Femur (tissue), 1 donor: ENCODE measurements at places on chromosomes 7 and 10.
A peak's percentile ranks its signal among the peaks of the same experiment; 100 is the strongest.

DNA sequence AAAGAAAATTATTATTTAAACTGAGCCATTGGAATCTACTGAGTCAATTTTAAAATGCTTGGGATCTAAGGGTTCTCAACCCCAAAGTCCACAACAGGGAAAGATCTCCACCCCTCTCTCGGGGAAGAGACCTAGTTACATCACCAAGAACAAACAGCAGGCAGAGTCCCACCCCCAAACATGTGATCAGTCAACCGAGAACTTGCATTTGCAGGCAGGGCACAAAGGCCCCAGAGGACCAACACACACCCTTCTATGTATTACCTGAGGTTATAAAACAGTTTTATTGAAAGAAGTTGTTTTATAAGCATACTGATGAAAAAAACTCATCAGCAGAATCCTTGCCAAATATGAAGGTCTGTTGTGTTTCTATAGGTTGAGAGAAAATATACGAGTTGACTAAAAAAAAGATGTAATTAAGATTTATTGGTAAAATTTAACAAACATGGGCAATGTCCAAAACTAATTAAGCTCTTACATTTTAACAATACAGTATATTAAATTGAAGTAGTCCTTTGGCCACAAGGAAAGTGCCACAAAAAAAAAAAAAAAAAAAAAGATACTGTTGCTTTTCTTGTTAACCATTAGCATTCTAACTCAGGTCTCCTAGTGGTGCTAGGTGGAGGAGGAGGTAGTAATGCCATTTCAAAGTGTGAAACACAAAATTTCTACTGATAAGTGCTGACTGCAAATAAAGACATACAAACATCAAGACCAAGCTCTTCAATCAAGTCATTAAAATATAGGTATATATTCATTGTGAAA lies 975 bp upstream of the USP54 start:
- DNase-seq = peak; percentile 28

DNA sequence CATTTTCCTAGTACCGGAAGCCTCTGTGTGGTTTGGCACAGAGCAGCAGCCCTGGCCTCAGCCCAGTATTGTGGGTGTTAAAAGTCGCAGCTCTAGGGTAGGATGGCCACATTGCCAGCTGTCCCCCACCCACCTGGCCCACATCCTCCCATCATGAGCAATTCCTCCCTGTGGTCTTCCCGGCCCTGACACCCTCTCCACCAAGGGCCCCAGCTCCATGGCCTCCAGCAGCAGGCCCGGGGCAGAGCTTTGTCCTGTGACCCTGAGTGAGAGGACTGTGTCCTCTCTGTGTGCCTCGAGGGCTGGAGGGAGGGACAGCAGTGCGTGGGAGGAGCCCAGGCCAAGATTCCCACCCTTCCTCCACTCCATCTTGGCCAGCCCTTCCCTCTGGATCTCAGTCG lies 93.7 kb downstream of the MYL10 start:
- peak; percentile 53 for DNase-seq

- DNase-seq = no peak
Measured at GRCh38 chr7:108054537-108054936, 51.6 kb upstream of the LAMB1 start.

DNA sequence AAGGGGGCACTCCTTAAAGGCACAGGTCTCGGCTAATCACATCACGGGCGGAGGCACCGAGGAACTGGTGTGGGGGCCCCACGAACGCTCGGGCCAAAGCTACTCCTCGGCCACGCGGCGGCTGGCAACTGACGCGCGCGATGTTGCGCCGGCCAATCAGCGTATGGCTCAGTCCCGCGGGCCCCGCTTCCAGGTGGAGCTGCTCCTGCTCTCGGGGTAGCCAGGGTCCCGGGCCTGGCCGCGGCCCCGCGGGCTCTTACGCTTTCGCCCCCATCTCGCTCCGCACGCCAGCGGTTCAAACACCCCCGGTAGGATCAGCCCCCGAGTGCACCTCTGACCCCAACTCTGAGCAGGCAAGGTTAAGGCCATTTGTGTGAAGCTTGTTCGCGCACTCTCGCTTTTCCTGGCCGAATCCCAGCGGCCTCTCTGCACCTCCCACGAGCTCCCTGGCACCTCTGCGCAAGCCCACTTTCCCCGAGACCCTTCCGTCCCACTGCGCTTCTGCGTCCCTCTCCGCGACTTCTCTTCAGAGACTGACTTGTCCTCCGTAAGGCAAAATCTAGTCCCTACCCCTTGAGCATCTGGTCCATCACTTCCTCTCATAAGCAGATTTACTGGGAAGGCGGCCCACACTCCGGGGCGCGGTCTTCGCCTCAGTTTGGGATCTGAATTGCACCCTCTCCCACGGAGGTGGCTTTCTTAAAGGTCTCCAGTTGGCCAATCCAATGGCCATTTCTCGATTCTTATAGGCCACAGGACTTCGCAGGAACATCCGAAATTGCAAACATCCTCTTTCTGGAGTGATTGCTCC lies 200.9 kb upstream of the TBX20 start:
- DNase-seq = no peak

DNA sequence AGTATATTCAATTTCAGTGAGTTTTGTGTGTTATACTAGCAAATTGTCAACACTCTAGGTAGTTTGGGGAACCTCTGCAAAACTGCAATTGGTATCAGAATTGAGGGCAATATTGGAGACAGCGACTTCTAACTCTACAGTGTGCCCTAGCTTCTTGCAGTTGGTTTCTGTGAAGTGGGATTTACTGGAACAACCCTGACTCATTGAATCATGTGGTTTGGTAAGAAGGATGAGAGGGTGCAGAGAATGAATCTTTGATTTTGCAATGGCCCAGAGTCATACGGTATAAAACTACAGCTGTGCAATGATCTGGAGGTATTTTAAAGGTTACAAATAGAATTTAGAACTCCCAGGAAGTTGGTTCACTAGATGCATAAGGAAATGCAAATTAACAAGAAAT lies 129.1 kb upstream of the PPP1R3A start:
- no peak for DNase-seq

DNA sequence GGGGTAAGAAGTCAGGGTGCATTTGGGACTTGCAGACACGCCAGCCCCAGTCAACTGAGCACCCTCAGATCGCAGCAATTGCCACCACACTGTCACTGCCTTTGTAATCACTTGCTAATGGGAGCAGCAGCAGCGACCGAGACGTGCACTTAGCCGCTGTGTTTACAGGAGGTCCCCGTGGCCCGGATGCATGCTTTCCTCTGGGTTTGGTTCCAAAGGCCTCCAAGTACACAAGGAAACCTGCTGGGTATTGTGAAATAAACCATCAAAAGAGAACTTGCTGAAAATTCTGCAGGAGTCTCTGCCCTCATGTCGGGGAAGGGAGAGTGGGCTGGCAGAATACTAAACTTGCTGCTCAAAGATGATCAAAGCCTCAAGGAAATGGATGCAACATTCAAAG lies 341.7 kb downstream of the DNAJB6 start:
- DNase-seq = no peak

DNA sequence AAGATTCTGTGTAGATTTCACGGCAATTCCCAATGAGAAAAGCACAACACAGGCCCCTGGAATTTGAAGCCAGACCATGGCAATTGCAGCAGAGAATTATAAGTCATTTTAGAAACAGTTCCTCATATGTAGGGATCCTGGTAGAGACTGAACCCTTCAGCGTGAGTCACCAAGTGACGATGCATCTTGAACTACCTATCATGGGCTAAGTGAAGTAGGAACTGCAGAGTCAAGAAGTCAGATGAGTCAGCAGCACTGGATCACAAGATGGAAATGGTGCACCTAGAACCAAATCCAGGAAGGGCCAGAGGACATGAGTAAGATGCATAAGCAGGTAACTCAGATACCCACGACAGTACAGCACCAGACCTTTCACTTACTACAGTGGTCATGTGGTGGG lies 140.0 kb upstream of the TPK1 start:
- DNase-seq = no peak

GRCh38 chr10:123479640-123480039 lies 186.5 kb upstream of the GPR26 start:
- DNase-seq = no peak

DNA sequence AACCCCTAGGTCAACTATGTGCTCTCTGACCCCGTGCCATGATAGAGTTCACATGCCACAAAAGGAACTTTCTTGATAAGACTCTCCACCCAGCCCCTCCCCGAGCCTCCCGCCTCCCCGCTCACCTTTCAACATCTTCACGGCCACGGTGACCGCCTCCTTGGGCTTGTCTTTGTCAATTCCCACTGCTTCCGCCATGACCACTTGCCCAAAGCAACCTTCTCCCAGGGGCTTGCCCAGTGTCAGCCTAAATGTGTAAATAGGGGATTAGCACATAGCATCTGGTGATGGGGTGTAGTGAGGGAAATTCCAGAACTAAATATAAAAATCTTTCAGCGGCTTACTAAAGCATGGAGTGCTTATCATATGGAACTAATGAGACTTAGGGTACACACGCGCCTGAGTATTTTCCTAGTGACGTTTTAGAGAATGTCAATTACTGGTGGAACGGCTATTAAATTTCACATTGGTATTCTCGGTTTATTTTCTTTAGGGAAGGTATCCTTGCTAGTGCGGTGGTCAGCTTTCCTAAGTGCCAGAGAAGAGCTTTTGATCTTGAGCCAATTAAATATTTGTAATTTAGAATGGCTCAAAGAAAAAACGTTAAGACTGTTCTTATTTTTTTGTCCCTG lies 97.4 kb downstream of the FGFR2 start:
- no peak for DNase-seq

GRCh38 chr10:31953080-31953479 lies 24.4 kb upstream of the ARHGAP12 start:
- no peak for DNase-seq

GRCh38 chr7:124840435-124840834 lies 74.8 kb upstream of the GPR37 start:
- DNase-seq = no peak

DNA sequence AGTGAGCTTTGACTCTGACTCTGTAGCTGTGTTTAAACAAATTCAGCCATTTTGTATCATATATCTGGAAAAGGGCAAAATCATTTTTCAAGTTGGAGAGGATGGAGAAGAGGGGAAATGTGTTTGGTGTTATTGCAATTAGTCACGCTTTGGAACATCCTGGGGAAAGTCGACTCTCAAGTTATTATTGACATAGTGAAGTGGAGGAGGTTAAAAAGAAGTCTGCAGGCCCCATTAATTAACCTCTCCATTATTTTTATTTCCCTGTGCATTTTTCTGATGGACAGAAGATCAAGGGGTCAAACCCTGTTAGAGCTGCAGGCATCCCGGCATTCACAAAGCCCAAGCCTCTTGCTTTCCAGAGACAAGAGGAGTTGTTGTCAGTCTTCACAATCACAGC lies 132.6 kb downstream of the TEX36 start:
- no peak for DNase-seq

DNA sequence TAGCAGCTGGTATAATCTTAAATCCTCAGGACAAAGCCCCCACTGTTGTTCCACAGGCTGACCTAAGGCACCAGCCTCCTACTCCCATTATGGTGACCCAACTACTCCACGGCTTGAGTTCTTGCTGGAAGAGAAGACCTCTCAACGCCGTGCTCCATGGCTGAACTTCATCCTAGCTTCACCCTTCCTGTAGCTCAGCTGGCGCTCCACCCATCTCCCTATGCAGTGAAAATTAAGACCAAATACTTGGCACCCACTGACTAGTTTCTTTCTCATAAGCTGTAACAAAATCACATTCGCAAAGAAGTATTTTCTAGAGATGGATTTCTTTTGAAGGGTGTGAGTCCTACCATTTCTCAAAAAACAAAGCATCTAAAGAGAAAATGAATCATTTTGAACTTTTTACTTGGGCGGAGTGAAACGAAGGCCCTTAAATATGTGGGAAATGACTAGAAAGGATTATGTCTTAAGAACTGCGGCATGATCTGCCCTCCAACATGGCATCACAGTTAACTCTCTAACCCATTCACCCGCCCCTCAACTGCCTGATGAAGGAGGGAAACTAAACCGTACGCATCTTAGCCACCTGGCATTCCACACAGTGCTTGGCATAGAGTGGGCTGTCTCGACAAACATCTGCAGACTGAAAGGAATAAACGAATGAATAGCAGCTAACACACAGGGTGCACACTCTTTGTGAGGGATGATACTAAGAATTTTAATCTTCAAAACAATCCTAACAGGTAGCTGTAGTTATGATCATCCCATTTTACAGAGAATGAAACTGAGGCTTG lies 32.7 kb downstream of the GFRA1 start:
- DNase-seq = no peak

GRCh38 chr7:141944811-141945210 lies 2.0 kb downstream of the CLEC5A start:
- DNase-seq = no peak

DNA sequence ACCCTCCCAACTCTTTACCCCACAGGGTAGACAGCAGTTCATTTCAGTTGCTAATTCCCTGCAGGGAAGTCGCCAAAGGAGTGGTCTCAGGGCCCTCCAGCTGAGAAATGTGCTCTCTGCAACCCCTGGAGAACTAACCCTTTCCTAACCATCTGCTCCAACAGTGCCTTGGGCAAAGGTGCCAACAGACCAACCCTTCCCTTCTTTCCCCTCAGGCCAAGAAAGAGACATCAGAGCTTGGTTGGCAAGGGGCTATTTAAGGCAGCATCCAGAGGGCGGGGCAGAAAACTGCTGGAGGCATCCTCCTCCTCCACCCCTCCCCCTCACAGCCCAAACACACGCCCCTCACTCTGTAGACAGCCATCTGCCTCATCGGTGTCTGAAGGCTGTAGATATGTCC lies 1.7 kb downstream of the SORBS1 start:
- peak; percentile 46 for DNase-seq

DNA sequence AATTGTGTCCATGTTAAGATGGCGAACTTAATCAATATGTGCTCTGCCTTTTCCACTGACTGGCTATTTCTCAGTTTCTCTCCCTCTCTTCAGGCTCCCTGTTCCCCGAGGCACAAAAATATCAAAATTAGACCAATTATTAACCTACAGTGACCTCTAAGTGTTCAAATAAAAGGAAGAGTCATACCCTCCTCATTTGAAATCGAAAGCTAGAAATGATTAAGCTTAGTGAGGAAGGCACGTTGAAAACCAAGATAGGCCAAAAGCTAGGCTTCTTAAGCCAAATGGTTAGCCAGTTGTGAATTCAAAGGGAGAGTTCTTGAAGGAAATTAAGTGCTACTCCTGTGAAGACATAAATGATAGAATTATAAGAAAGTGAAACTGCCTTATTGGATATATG lies 81.1 kb upstream of the MBL2 start:
- no peak for DNase-seq

- no peak for DNase-seq
Measured at GRCh38 chr10:6718550-6718949, 138.5 kb upstream of the PRKCQ start.

DNA sequence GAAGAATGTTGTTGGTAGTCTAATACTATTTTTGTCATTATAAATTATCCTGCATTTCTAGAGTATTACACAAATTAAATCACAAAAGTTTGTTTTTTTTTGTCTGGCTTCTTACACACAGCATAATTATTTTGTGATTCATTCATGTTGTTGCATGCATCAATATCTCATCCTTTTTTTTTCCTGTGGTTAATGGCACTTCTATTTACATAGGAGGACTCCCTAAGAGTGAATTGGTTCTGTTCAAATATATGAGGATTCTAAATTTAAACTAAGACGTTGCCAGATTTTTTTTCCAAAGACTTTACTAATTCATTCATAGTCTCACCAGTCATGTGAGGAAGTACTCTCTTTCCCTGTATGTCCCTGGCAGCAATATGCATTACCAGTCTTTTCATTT lies 303.3 kb downstream of the GPR37 start:
- DNase-seq = no peak
